Activated B cell treated with CpG ODN at 0.5 μM for 24 hours (primary cell): ENCODE measurements at places on chromosomes 6 and 20.

- DNase-seq, result no peak
These were observed 64.4 kb upstream of the KCNG1 start for GRCh38 chr20:51087266-51087665.

DNA sequence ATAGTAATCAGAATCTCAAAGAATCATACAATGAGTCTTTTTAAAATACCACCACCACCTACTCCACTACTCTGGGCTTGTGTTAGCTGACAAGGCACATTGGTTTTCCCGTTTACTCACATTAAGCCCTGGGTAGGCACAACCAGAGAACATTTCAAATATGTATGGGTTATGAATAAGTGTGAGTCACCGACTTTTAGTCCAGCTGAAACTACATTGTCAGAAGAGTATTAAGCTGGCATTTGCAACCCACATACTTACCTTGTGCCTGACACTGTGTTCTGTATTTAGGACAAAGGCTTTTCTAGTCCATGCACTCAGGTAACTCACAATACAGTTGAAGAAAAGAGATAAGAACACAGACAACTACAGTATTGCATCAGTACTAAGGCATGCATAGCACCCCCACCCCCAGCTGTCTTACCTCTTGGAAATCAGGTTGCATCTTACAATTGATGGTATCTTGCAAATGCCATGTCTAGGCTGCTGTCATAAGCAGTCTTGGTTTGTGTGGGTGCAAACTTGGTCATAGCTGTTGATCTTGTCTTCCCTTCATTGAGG is 40.3 kb upstream of the AHI1 start:
- DNase-seq, result no peak

DNA sequence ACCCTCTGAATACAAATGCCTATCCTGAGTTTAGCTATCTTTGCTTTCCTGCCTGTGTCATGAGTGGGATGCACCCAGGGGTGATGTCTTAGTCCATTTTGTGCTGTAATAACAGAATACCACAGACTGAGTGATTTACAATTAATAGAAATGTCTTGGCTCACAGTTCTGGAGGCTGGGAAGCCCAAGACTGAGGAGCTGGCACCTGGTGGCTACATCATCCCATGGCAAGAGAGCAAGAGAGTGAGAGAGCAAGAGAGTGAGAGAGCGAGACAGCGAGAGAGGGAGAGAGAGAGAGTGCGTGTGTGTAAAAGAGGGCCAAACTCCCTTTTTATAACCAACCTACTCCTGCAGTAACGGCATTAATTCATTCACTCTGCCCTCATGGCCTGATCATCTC is 76.8 kb downstream of the PRDM1 start:
- no peak for DNase-seq

GRCh38 chr20:59937150-59937549 is 3.0 kb downstream of the PPP1R3D start:
- DNase-seq, result no peak
